ENCODE measurements at places on chromosomes 3 and 15.

GRCh38 chr3:186417791-186418190, 55.8 kb upstream of the DGKG start:
- no peak for DNase-seq

- DNase-seq: no peak
Observed at GRCh38 chr15:90839187-90840071, 29.0 kb upstream of the FURIN start.

DNA sequence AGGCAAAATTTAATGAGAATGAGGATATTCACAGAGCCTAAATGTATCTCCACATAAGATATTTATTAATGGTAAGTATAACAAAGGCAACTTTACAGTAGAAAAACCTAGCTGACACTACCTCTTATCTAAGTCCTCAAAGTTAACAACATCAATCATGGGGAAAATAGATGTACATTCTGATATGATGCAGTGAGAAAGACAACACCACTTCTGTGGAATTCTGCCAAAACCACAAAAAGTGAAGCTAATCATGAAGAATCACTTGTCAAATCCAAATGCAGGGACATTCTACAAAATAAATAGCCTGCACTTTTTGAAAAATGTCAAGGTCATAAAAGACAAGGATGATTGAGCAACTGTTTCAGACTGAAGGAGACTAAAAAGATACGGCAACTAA, 27.5 kb upstream of the EOMES start:
- DNase-seq: no peak

- DNase-seq: no peak
Observed at GRCh38 chr3:54574906-54575617, 352.8 kb downstream of the LRTM1 start.

- no peak for DNase-seq
Observed at GRCh38 chr3:160381470-160381869, 17.6 kb downstream of the IFT80 start.

DNA sequence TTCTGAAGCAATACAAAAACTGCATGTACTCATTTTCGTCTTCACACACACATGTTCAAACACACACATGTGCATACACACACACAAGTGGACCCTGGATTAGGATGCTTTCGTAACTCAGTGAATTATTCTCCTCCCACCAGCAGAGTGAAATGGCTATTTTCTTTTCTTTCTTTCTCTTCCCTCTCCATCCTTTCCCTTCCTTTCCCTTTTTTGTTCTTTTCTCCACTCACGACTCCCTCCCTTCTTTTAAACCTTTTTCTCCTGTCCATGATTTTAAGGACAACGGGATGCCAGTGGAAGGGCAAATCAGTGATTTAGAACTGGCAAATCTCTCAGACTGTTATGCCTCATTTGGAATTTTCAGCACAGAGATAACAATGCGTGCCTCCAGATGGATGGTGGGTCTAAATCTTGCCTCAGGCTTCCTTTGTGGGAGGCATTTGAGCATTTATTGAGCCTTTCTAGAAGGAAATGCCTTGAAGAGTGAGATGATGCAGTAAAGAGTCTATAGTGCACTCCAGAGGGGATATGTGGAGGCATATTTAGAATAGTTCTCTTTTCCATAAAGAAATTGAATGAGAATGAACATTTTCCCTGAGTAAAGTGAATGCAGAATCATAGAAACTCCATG, 130.4 kb upstream of the SLC7A14 start:
- DNase-seq: no peak

DNA sequence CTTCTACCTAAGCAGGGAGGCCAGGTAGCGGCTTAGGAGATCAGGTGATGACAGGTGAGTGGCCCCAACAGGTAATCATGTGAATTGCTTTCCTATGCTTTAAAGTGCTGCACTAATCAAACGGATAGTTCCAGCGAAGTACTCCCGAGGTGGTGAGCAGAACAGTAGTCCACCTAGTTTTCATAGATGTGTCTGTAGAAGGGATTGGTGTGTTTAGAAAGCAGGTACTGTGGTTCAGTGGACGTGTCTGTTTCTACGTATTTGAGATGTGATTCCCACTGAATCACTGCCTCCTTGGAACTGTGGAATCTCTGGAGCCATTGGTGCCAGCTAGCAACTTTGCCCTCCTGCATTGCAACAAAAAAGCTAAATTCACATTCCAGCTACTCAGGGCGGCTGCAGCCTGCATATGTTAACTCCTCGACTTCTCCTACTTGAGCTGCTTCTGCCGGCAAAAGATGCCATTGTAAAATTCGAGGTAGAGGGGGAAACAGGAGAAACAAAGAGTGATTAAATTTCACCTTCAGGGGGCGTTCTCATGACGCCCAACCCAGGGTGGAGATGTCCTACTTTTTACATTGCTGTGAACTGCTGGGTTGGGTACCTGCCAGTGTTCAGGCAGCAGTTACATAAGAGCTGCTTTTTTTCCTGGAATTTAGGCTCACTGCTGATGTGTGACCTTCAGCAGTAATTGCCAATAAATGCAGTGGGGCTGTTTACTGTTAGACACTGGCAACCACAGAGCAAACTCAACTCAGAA, 227.3 kb downstream of the ITPR1 start:
- DNase-seq: no peak

GRCh38 chr3:38561746-38562466, 65.8 kb downstream of the EXOG start:
- DNase-seq: no peak

GRCh38 chr15:99729920-99730319, 3.3 kb downstream of the LYSMD4 start:
- no peak for DNase-seq

GRCh38 chr15:51647128-51647562, 24.6 kb upstream of the DMXL2 start:
- DNase-seq: no peak

- DNase-seq: no peak
Observed at GRCh38 chr3:184414418-184415202, 34.8 kb downstream of the CHRD start.

DNA sequence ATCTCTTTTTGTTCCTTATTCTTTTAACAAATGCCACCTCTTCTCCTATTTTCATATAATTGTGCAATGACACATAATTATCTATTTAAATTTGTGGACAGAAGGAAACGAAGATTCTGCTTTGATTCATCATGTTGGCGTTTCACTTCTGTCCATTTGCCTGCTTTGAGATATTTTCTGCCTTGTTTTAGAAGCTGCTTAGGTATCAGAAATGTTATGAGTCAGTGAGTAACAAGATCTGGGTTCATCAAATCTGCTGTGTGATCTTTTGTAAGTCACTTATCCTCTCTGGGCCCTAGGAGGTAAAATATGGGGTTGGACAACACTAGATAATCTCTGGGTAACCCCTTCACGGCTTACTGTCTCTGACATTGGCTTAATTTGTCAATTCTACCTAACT, 7.3 kb upstream of the MINDY4B start:
- DNase-seq: no peak

GRCh38 chr3:169668957-169669741, 5.6 kb upstream of the MECOM start:
- no peak for DNase-seq

DNA sequence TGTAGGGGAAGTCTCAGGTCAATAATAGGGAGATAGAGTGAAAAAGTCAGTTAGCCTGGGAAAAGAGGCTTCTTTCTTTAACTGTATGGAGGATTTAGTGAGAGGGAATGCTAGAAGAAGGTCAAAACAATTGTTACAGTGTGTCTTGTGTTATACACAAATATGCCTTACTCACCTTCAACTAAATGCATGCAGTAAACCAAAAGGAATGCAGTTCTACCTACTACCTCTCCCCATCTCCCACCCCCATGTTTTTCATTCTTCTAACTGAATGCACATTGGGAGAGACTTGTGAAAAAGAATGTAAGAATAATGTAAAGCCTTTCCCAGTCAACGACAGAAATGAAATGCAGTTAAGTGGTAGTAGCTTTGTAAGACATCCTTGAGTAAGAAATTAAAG, 33.8 kb downstream of the CCDC66 start:
- DNase-seq: no peak

GRCh38 chr3:195863121-195864061, 45.0 kb downstream of the TNK2 start:
- DNase-seq: peak; percentile 54

- DNase-seq: no peak
Observed at GRCh38 chr3:30982416-30983075, 88.1 kb upstream of the GADL1 start.

GRCh38 chr15:58677426-58677825, 72.1 kb downstream of the ADAM10 start:
- no peak for DNase-seq

- DNase-seq: no peak
Observed at GRCh38 chr15:89743594-89743993, 7.5 kb downstream of the MESP1 start.

- no peak for DNase-seq
Observed at GRCh38 chr3:134627831-134628230, 23.0 kb downstream of the KY start.

DNA sequence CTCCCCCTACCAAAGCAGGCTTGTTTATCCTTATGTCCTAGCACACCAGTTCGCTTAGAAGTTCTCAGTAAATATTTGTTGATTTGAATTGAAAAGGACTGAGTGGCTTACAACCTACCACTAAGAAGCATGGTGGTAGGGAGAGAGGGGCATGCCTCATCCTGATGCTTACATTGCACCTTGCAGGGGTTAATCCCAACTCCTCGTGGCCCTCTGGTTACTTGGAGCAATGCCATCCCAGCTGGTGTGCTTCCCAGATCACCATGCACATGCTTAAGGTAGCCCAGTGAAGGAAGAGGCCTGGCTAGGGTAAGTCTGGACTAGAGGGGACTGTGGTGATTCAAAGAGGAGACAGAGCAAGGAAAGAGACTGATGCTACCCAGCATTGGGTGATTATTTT, 253.3 kb downstream of the CLSTN2 start:
- DNase-seq: no peak

DNA sequence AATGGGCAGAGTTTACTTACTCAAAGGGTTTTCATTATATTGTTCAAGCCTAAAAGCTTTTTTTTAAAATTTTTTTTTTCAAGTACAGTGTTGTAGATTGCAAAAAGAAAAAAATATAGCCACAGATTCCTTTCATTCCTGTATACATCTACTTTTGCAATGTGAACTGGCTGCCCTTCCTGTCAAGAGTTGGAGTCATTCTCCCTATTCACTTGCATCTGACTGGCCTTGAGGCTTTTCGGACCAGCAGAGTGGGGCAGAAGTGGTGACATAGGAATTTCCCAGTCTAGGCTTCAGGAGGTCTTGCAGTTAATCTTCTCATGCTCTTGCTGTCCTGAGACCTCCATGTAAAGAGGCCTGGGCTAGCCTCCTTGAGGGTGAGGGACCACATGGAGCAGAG, 218.3 kb upstream of the CFAP20DC start:
- no peak for DNase-seq

- no peak for DNase-seq
Observed at GRCh38 chr3:53691349-53691748, 154.9 kb downstream of the CHDH start.

GRCh38 chr15:25812845-25813244, 50.3 kb downstream of the ATP10A start:
- no peak for DNase-seq

DNA sequence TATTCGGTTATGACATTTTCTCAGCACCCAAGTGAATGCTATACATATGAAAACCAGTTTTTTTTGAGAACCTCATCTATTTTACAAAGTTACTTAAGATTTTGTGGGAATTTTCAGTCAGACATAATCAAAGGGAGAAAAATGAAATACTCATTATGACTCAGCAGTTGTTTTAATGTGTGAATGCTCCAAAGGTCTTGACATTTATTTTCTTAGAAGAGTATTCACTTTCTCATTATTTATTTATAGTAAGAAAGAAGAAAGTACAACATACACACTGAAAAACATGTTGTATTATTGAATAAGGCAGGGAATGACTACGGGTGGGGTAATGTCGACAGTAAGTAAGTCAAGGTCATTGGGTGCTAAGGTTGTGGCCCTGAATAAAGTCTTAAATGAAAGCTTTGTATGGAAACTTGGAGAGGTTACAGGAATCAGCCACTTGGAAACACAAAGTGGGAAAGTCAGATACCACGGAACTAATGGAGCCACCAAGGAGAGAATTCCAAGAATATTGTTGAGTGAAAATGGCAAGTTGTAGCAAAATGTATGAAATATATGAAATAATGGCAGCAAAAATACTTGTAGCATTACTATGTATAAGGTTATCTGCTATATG, 844.5 kb downstream of the TBL1XR1 start:
- DNase-seq: no peak

DNA sequence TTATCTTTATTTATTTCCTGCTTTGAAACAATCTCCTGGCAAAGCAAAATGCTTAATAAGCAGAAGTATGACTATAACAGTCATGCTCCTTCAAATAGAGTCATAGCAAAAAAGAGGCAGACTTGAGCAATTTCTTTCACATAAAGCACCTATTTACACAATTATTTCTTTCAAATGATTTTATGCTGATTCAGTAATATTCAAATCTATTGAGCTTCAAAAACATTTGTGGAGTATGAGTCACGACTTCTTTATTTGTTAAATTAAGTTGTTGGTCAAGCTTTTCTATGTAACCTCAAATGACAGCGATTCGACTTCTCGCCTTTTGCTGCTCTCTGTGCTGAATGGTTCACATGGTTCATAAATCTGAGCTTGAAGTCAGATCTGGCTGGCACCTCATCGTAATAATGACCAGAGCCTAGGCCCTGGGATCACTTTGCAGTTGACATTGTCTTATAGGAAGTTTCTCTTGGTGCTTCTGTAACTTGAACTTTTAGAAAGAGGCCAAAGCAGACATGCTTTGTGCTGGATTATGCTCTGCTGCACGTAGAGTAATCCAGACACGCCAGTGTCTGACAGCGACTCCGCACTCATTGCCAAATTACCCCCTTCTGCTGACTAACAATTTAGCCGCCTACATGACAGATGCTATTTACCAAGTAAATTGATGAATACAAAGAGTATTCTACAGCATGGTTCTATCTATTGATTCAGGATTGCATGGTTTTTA, 139.0 kb downstream of the MCTP2 start:
- DNase-seq: no peak

GRCh38 chr3:186717039-186717457, at the start of gene KNG1:
Gene KNG1 (plus strand): TSS chr3:186717359. CDS start chr3:186717543, 184 bp downstream.
- DNase-seq: no peak

- no peak for DNase-seq
Observed at GRCh38 chr3:71713041-71713440, 12.2 kb downstream of the EIF4E3 start.

- no peak for DNase-seq
Observed at GRCh38 chr15:41914411-41914810, 20.6 kb upstream of the SPTBN5 start.

GRCh38 chr15:74604983-74605794, 10.4 kb upstream of the CLK3 start:
- DNase-seq: no peak
